ENCODE measurements at places on chromosomes 5 and 9.

- DNase-seq = no peak
These were observed 148.2 kb downstream of the C9orf50 start for GRCh38 chr9:129472651-129473102.

- DNase-seq = no peak
These were observed 1.1 kb downstream of the DMRTA1 start for GRCh38 chr9:22447618-22448305.

DNA sequence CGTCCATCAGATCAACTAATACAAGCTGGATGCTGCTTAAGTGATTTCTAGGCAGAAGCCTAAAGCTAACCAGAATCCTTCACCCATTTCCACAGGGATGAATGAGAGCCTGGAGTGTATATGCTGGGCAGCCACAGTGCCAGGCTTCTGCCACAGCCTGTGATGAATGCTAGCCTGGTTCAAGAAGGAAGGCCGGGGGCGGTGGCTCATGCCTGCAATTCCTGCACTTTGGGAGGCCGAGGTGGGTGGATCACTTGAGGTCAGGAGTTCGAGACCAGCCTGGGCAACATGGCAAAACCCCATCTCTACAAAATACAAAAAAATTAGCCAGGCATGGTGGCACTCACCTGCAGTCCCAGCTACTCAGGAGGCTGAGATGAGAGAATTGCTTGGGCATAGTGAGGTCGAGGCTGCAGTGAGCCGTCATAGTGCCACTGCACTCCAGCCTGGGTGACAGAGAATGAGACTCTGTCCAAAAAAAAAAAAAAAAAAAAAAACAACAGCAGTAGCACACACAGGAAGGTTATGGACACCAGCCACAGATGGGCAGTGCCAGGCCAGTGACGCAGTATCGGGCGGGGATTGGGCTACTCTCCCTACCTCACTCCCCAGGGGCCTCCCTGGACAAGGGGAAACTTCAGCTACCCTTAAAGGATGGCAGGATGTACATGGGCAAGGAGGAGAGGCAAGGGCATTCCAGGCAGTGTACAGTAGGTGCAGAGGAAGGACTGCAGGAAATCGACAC, 23.1 kb upstream of the HMCN2 start:
- DNase-seq = no peak

- DNase-seq = no peak
These were observed 213.2 kb downstream of the PCSK5 start for GRCh38 chr9:76103531-76104315.

DNA sequence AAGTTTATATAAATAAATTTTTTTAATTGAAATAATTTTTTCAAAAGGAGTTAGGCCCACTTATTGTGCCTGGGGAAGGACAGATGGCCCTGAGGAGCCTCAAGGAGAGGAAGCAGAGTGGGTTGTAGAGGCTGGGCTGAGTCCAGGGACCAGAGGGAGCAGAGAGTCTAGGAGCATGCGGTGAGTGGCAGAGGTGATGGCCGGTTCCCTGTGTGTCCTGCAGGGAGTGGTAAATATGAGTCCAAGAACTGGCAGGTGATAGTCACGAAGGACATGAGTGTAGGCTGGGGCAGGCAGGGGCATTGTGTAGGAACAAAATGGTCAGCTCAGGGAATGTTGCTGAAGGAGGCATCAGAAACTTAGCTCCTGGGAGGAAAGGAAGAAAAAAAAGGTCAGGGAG, 8.3 kb upstream of the BTNL9 start:
- DNase-seq = no peak

- no peak for DNase-seq
These were observed 69.3 kb downstream of the CRB2 start for GRCh38 chr9:123425261-123425821.

DNA sequence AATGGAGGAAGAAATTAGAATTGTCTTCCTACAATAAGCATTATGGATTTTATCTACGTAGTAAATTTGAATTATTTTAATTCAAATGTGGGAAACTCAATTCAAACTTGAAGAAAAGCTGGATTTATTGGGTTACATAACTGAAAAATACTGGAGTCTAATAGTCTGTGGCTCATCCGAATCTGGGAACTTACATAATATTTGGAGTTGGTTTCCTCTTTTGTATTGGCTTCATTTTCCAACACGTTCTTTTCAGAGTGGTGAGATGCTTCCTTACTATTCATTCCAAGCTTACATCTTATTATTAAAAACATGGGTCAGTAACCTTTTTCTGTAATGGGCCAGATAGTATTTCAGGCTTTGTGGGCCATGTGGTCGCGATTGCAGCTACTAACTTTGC, 164.8 kb downstream of the ARHGAP26 start:
- no peak for DNase-seq

GRCh38 chr5:130616161-130616560, 548.9 kb downstream of the HINT1 start:
- DNase-seq = no peak

- no peak for DNase-seq
These were observed 1.2 kb downstream of the SCAMP1 start for GRCh38 chr5:78361631-78361993.

DNA sequence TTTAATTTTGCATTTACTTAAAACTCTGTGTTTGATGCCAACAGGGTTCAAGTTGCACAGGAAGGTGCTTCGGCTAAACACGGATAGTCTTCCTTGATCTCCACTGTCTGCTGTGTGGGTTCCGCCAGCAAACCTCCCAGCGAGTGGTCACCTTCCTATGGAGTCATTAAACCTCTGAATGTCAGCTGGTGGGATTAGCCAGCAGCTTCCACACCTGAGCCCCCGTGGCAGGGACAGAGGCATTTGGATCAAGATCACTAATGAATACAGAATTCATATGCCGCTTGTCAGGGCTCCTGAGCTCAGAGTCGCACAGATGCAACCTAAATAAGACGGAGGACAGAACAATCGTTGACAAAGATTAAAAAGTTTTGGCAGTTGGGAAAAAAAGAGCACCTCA, 39.5 kb downstream of the PSMB7 start:
- no peak for DNase-seq

GRCh38 chr5:10145923-10146401, 103.7 kb downstream of the ATPSCKMT start:
- no peak for DNase-seq

DNA sequence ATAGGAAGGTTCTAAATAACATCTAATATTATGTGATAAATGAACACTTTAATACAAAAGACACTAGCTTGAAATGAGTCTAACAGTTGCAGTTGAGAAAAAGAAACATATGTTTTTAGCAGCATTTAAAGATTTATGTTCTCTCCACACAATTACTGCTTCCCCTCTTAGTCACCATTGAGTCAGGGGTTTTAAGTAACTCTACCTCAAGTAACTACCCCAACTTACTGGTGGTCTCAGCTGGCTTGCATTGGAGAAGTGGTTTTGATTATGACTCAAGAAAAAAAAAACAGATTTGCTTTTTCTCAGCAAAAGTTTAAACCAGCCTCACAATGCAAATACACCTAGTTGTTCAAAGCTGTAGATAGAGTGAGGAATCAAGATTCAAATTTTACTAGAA, 1216.5 kb upstream of the CDH9 start:
- DNase-seq = no peak

DNA sequence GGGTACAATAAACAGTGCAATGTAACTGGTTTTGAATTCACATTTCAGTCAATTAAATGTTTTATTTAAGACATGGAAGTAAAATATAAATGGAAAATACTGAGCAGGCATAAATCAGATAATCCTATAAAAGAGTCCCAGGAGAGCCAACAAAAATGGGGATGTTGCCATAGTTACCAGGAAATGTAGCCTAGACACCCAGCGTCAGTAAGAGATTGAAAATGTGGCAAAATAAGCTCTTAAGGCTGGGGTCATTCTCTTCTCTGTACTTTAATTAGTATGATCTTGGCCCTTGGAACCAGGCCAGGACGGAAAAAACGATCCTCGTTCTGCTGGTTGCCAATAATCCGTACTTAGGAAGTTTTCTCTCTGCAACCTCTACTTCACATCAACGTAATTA, 18.9 kb upstream of the RASEF start:
- no peak for DNase-seq

- DNase-seq = peak; percentile 33
These were observed 20.2 kb downstream of the ATPSCKMT start for GRCh38 chr5:10229306-10230048.

GRCh38 chr5:40841068-40841805, at the start of gene CARD6:
Gene CARD6, plus strand, starts transcription at chr5:40841367. Its CDS starts 16 bp downstream, at chr5:40841383.
- DNase-seq = peak; percentile 26

DNA sequence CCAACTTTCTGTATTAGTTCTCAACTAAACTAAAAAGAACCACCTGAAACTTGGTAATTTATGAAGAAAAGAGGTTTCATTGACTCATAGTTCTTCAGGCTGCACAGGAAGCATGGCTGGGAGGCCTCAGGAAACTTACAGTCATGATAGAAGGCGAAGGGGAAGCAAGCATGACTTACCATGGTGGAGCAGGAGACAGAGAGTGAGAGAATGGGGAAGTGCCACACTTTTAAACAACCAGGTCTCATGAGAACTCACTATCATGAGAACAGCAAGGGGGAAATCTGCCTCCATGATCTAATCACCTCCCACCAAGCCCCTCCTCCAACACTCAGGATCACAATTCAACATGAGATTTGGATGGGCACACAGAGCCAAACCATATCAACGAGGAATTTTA, 123.5 kb downstream of the DEPDC1B start:
- DNase-seq = no peak

DNA sequence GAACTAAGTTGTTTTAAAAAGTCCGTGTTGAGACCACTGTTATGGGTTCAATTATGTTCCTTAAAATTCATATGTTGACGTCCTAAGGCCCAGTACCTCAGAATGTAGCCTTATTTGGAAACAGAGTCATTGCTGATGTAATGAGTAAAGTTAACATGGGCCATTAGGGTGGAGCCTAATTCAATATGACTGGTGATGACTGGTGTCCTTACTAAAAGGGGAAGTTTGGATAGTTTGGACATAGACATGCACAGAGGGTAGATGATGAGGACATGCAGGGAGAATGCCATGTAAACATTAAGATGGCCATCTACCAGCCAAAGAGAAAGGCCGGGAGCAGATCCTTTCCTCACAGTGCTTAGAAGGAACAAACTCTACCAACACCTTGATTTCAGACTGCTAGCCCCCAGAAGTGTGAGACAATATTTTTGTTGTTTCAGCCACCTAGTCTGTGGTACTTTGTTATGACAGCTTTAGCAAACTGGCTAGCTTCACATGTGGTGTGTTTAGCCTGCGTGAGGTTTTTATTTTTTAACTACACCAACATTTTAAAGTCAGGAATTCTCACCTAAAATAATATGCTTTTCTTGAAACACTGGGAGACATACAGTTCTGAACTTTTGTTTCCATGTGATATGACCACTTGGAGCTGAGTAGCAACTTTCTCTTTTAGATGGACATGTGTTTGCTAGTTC, 135.3 kb downstream of the YIPF5 start:
- DNase-seq = no peak

- DNase-seq = no peak
These were observed 232.6 kb upstream of the TNC start for GRCh38 chr9:115350548-115350947.

- DNase-seq = no peak
These were observed 44.2 kb upstream of the STARD4 start for GRCh38 chr5:111556501-111556900.

GRCh38 chr9:120465685-120466407, 114.1 kb downstream of the CDK5RAP2 start:
- no peak for DNase-seq

DNA sequence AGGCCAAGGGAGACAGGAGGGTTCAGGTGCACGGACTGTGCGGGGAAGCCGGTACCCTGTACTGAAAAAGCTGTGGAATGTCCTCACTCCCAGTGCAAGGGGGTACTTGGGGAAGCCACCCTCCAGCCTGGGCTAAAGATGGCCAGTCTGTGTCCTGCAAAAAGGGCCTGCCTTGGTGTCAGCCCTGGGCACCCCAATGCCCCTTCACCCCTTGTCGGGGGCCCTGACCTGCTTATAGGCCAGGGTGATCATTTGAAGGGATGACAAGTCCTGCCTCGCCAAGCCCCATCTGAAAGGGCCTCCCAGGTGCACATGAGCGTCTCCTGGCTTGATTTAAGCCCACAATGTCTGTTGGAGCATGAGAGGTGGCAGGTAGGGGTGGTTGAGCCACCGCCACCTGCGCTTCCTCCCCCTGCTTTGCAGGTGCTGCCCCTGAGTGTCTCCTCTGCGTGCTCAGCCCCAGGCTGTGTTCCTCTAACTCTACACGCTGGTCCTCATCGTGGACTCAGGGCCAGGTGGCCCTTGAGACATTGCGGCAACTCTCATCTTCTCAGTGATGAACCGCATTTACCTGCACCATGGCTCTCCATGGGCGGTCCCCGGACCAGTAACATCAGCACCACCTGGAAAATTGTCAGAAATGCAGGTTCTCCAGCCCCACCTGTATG, 97.0 kb downstream of the ANKRD33B start:
- no peak for DNase-seq

DNA sequence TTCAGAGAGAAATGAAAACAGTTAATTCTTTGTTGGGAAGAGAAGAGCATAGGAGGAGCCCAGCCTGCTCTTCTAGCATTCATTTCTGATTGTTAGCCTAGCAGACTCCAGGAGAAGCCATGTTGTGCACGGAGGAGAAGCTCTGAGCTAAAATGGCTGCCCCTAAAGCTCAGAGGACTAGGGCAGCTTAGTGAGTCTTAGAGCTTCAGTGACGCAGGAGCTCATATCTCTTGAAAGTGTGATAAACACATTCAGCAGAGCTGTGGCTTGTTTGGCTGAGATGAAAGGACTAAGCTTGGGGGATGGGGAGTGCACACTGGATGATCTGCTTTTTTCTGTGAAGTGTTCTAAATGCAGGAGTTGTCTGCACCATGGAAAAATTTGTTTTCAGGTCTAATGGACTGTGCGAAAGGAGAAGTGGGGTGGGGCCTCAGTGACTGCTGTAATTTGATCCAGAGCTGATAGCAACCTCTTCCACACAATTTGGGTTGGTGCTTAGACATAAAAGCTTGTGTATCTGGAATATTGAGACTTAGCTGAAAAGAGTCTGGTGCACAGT, 58.5 kb downstream of the ZNF462 start:
- no peak for DNase-seq

DNA sequence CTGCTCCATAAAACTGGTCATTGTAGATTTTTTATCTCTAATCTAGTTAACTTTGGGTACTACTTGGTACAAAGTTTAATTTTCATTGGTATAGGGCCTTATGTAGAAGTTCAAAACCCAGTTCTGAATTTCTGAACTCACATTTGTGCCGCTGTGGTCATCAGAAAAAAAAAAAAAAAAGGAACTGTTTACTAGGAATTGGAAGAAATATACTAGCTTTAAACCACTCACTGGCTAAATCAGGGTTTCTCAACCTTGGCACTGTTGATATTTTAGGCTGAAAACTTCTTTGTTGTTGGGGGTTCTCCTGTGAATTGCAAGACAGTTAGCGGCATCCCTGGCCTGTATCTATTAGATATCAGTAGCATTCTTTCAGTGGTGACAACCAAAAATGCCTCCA, 4.1 kb upstream of the ZFYVE16 start:
- DNase-seq = no peak

Data from H54 (cell line).